ENCODE measurements at places on chromosomes 3 and 15.

GRCh38 chr3:173659972-173660371 lies 262.4 kb downstream of the NLGN1 start:
- no peak for DNase-seq

- no peak for DNase-seq
Observed at GRCh38 chr15:60002528-60003218, 1.4 kb upstream of the FOXB1 start.

- DNase-seq, result peak; percentile 74
Observed at GRCh38 chr3:187678726-187679268, 8.6 kb upstream of the SST start.

DNA sequence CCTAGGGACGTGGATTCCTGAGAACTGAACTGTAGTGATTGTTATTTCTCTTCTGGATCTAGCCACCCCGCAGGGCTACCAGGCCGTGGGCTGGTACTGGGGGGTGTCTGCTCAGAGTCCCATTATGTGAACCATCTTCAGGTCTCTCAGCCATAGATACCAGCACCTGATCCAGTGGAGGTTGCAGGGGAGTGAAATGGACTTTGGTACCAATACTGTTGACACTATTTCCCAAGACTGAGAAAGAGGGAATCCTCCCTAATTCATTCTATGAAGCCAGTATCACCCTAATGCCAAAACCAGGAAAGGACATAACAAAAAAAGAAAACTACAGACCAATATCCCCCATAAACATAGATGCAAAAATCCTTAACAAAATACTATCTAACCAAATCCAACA lies 237.0 kb upstream of the AGTR1 start:
- no peak for DNase-seq

DNA sequence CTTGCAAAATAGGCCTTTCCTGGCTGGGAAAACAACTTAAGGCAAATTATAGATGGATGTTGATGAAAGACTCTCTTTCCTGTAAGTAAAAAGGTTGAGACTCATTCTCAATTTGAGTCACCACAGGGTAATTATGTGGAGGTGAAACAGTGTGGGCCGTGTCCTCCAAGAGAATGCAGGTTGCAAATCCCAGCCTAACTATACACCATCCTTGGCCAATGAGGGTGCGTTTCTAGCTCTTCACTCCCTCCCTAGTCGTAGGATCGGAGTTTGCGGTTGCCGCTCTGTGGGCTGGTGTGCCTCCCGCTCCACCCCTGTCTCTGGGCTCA lies 259.9 kb downstream of the PLCL2 start:
- DNase-seq, result no peak

DNA sequence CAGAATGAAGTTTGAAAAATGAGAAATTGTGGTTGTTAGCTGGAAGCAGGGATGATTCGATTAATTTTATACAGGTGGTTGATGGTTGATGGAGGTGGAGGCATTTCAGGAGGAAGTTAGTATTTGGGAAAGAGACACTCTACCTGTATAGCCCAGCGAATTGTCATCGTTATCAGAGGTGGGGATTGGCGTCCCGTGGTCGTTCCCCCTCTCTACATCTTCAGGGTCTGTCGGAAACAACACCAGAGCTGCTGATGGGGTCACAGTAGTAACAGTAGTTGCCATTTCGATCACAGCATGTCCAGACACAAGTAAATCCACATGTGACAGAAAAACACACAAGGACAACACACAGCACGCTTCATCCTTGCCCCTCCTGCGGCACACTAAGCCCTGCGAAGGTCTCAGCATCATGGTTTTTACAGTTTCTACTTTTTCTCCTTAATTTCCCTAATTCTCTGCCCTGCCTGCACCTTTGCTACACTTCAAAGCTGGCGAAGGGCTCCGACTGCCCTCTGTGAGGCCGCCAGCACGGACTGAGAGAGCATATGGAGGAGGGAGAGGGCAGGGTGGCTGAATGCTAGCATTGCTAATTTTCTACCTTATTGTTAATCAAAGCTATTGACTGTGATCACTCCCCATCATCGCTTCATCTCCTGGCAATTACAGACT lies 642.3 kb downstream of the ROBO1 start:
- DNase-seq, result no peak

- no peak for DNase-seq
Observed at GRCh38 chr3:74200952-74201351, 413.5 kb downstream of the CNTN3 start.

GRCh38 chr3:55486101-55486856 lies 827 bp downstream of the WNT5A start:
- DNase-seq, result peak; percentile 65

- peak; percentile 40 for DNase-seq
Observed at GRCh38 chr3:99625643-99626416, 12.6 kb upstream of the COL8A1 start.

DNA sequence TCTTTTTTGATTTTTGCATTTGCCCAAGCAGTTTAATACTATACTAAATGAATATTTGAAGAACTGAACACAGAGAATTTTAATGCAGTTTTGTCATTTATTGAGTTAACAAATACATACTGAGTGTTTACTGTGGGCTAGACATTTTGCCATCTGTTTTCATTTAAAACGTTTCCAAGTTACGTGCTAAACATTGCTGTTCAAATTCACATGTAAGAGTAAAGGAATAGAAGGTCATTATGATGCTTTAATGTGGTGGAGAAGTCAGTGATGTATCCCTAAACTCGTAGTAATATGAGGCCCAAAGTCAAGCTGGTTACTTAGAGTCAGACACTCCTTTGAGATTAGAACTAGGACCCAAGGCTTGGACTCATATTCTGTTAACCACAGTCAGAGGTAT lies 49.4 kb downstream of the CRYBG3 start:
- no peak for DNase-seq

Measured in GM03348 (cell line).